Thymus (tissue), 14 donors: ENCODE measurements at places on chromosomes 11 and 22.

DNA sequence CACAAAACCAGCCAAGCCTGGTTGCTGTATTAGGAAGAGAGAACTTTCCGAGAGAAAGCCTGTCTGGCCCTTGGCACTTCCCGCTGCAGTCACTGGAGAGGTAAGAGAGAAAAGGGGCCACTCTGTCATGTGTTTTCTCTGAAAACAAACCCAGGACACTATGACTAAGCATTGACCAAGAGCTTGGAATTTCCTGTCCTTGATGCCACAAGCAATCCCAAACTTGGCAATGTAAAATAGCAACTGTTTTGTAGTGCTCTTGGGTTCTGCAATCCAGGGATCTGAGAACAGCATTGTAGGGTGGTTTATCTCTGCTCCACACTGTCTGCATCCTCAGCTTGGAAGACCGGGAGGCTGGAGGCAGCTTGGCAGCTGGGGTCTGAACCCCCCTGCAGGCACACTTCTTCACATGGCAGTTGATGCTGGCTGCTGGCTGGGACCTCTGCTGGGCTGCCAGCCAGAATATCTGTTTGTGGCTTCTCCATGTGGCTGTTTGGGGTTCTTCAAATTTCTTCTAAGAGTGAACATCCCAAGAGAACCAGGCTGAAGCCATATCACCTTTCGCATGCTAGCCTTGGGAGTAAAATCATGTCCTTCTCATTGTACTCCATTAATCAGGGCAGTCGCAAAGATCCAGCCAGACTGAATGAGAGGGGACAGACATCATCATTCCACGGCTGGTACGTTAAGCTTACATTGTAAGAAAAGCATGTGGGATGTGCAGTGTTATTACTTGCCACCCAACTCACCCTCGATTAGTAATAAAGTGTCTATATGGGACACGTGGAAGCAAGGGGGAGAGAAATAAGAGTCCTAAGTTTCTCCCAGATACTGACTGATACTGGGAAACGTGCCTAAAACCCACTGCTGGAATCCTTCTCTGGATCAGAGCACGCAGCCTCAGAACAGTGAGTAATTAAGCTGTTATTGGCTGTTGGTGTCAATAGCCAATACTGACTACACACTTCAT lies 537.4 kb upstream of the B3GAT1 start:
- no peak for DNase-seq

GRCh38 chr11:8871171-8871775 lies 39.7 kb upstream of the AKIP1 start:
- peak; percentile 4 for DNase-seq

DNA sequence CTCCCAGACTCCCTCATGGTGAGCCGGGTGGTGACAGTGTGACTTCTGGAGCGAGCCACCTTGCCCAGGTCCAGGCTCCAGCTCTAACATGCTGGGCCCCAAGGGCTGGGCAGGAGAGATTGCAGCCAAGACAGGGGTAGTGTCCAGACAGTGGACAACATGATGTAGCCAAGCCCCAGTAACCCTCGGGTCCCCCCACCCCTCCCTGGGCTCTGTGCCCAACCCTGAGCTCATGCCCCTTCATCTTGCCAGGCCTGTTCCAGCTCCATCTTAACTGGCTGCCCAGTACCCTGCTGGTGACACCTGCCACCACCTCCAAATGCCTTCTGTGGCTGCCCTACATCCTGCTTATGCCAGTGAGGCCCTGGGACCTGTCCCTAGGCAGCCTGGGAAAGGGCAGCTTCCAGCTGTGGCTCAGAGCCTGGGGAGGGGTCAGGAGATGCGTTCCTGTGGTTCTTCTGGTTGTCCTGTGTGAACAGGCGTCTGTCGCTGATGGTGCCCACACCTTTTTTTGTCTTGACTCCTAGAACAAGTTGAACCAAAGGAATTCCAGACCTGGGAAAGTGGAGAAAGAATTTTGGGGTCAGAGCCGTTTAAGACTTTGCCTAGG lies 12.5 kb upstream of the SYT12 start:
- DNase-seq = no peak

GRCh38 chr11:118953265-118953664 lies 2.8 kb upstream of the UPK2 start:
- no peak for DNase-seq

DNA sequence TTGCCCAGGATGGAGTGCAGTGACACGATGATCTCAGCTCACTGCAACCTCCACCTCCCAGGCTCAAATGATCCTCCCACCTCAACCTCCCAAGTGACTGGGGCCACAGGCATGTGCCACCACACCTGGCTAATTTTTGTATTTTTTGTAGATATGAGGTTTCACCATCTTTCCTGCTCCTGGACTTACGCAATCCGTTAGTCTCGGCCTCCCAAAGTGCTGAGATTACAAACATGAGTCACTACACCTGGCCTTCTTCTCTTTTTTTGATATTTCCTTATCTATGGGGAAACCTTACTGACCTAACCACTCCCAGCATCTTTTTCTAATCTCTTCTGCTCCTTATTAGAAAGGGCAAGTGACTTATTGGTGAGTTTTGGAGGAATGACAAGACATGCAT lies 121.7 kb upstream of the CHORDC1 start:
- DNase-seq = no peak

- DNase-seq = no peak
Observed at GRCh38 chr11:72411623-72412419, 22.5 kb downstream of the CLPB start.

- DNase-seq = no peak
Observed at GRCh38 chr22:48919187-48919590, 908.5 kb downstream of the BRD1 start.

DNA sequence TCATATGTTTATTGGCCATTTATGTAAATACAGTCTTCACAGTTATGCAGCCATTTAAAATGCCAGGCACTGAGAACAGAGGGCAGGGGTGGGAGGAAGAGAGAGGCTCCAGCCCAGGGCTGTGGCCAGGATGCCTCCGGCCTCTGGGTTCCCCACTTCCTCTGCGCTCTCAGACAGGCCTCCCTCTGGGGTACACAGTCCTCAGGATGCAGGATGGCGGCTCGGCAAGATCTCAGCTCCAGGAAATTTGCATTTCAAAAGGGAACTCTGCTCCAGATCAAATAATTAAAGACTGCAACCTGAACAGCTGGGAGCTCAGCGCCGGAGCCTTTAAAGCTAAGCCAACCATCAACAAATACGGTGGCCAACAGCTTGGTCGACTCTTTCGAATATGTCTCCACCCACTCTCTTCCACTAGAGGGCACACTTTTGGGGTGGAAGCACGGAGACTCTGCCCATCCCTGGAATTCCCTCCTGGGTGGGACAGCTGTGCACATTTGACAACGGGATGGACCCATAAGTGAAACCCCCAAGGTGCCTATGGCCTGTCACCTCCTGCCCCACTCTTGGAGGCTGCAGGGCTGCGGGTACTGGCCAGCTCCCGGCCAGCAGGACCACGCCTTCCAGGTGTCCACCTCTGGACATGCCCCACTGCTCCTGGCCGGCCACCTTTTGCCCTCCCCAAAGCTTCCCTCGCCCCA lies 1044.7 kb downstream of the BRD1 start:
- no peak for DNase-seq

GRCh38 chr11:67413266-67413849 lies 2.1 kb upstream of the CARNS1 start:
- no peak for DNase-seq

DNA sequence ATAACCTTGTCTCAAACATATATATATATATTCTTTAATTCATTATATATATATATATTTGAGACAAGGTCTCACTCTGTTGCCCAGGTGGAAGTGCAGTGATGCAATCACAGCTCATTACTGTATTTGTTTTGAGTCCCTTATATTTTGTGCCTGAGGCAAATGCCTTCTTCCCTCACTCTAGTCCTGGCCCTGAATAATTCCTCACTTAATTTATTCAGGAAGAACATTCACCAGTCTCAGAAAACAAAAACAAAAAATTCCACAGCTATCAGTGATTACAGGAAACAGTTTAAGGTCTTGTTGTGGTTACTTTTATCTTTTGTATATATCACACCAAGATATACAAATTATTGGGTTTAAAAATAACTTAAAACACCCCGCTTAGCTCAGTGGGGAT lies 155.7 kb downstream of the CWF19L2 start:
- no peak for DNase-seq

DNA sequence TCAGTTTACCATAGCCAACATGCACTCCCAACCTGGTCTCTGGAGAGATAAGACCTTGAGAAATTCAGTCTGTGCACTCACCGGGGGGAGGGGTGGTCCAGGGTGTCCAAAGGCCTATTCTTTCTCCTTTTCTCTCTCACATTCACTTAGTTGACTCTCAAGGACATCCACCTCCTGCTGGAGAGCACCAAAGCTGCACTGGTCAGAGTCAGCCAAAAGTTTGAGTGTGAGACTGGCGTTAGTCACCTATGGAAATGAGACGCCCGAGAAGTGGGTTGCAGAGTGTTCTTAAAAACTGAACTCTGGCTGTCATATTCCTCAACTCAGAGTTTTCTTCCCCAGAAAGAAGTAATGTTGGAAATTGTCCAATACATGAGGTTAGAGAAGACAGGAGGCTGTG lies 5.0 kb upstream of the UBQLNL start:
- DNase-seq = no peak

DNA sequence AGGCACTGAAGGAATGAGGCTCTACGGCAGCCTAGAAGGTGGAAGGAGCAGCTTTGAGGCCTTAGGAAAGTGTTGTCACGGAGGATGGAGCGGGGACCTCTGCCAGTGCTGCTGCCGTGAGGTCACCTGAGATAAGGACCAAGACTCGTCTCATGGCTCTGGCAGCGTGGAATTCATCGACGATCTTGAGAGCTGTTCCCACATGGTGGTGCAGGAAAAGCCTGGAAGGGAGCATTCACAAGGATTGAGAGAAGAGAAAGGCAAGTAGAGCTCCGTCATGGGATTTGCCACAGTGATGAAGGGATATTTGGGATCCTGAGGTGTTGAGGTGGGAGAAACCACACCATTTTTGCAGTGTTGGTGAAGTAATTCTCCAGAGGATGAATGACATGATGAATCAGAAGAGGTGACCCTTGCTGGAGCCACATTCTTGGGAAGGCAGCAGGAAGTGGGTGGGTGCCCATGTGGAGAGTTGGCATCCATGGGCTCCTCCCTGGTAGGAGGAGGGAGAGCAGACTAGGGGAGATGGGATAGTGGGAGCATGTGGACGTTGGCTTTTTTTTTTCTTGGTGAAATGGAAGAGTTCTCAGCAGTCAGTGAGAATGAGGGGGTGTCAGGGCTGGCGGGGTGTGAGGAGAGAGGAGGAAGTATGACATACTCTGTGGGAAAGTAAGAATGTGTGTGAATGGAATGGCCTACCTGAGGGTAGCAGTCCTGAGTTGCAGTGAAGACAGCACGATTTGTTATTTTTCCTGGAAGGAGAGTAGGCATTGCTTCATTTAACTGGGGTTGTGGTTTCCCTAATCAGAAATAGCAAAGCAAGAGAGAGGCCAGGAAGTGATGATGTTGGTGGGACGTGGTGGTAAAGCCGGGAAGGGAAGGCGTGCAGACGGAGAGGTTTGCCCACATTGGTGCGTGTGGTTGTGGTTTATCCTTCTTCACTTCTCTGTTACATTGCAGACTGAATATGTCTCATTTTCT lies 11.1 kb downstream of the PPP6R3 start:
- DNase-seq = no peak

GRCh38 chr11:128731041-128731663 lies 37.3 kb downstream of the FLI1 start:
- no peak for DNase-seq

DNA sequence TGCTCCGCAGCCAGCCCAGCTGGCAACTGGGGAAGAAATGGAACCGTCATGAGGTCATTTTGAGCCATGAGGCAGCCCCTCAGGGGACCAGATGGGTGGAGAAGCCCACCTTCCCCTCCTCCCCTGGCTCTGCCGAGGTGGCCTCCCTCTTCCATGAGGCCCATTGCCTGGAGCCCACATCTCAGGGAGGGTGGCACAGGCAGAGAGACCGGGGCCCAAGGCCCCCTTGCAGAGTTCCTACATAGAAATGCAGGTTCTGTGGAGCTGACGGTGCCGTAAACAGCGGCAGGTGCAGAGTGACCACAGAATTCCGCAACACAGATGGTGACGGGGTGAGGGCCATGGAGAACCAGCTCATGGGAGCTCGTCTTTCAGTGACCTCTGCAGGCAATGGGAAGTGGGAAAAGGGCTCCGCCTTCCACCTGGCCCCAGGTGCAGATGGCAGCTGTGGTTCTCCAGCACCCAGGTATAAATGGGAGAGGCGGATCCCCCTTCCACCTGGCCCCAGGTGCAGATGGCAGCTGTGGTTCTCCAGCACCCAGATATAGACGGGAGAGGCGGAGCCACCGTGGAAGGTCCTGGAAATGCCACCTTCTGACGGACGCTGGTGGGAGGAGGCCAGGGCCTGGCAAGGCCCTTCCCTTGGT lies 765.4 kb downstream of the BRD1 start:
- DNase-seq = no peak

DNA sequence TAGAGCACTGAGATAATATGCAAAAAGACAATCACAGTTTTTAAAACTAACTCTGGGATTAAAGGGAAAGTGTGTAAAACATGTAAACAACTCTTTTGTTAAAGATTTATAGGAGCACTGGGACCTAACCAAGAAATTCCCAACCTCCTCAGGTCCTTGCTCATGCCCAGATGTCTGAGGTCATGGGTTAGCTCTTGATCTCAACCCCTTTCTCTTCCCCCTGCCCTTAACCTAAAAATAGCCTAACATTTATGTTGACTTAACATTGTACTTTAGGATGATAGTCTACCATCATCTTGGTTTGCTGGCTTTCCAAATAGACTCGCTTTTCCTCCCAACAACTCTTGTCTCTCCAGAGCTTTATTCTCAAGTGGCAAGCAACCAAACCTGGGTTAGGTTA lies 258.2 kb upstream of the FAT3 start:
- no peak for DNase-seq

DNA sequence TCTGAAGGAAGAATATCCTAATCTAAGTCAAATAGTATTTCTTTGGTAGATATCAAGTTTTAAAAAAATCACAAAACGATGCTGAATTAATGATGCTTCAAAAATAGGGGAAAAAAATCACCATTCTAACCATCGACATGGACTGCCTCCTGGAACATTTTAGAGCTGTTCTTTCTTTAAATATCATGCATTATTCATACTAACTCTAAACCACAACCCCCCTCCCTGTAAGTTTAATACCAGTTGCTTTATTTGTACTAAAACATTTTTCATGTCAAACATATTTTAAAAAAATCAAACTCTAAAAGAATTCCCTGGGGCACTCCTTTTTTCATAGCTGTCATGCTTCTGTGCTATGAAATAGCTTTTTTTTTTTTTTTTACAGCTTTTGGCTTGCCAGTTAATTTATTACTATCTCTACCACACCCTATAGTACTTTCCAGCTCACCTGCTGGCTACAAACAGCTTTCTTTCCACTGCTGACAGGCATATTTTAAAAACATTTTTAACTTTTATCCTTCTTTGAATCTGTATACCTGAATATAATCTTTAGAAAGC lies 256.9 kb downstream of the SOX6 start:
- DNase-seq = no peak
